ENCODE measurements at places on chromosomes 1 and 21. TPM values are rescaled to one million over a fixed set of nuclear protein-coding genes. Genes with fewer than 3 reads are reported as not detected.

Gene FCRL4
- not detected for total RNA-seq

Gene MIXL1
- not detected for total RNA-seq

Gene BNIPL
- total RNA-seq, result 2.8 TPM

Gene PRAMEF18
- not detected for total RNA-seq

Gene KRTAP21-1
- not detected for total RNA-seq

Gene CFHR3
- 0.28 TPM for total RNA-seq

Gene SMCP
- total RNA-seq, result not detected

Gene ANKRD35
- total RNA-seq, result 3.7 TPM

- H3K27me3 ChIP-seq, result no peaks in the 10 kb centered on the region
- H3K27ac ChIP-seq, result no peak overlapping the region
- no peaks in the 10 kb centered on the region for H3K36me3 ChIP-seq
- no peak for DNase-seq
- no peak overlapping the region for H3K4me3 ChIP-seq
These were observed 40.6 kb downstream of the CHRM3 start for GRCh38 chr1:239426821-239427475.

GRCh38 chr21:27326301-27326700 lies 359.4 kb upstream of the ADAMTS5 start:
- H3K27me3 ChIP-seq, result no peaks in the 10 kb centered on the region
- H3K4me1 ChIP-seq, result peaks cover 12% of the 10 kb centered on the region
- H3K36me3 ChIP-seq, result no peaks in the 10 kb centered on the region
- no peak overlapping the region for H3K27ac ChIP-seq
- H3K4me3 ChIP-seq, result no peak overlapping the region

GRCh38 chr1:228398741-228399461 lies 7.7 kb downstream of the TRIM11 start:
- peaks cover 16% of the 10 kb centered on the region for H3K36me3 ChIP-seq
- no peak for DNase-seq
- no peaks in the 10 kb centered on the region for H3K4me1 ChIP-seq
- no peaks in the 10 kb centered on the region for H3K27me3 ChIP-seq
- no peak overlapping the region for H3K27ac ChIP-seq

DNA sequence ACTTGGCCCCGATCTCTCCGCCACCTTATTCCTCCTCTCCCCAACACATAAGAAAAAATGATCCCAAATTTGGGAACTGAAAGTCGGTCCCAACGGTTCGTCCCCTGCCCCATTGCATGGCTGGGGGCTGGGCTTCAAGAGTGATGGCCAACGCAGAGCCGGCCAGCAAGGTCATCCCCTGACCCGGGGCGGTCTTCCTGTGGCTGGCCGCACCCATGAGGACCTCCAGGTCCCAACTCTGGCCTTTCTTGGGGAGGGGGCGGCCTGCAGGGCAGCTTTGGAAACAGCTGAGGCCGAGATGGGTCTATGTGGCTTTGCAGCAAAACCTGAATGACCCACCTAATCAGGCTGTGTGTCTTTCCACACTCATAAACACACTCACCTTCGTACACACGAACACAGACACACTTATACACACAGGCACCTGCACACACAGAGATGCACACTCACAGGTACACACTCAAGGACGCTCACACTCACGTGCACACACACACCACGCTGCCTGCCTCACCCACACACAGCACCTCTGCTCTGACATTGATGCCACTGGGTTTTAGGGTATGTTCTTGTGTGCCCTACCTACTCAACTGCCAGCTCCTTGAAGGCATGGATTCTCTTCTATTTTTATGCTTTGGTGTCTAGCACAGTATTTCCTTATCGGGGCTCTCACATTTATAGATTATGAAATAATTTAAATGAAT lies 562 bp downstream of the DYNLT5 start:
- H3K27ac ChIP-seq, result no peak overlapping the region
- DNase-seq, result no peak
- H3K36me3 ChIP-seq, result no peaks in the 10 kb centered on the region

DNA sequence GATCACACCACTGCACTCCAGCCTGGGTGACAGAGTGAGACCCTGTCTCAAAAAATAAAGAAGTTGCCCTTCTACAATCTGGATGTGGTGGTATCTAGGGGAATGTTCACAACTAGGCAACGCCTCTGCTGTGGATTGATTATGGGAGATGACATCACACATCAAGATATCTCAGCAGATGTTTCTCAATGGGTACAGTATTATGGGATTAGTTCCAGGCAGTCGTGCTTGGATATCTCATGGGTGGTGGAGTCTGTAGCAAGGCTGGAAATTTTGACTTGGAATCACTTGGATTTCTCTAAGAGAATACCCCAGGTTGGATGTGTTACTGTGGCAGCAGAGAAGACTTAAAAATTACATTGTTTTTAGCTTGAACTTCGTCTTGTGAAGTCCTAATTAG lies 7.7 kb downstream of the IFNAR2 start:
- no peak overlapping the region for H3K27ac ChIP-seq
- H3K4me3 ChIP-seq, result no peak overlapping the region
- DNase-seq, result no peak
- H3K4me1 ChIP-seq, result no peaks in the 10 kb centered on the region
- H3K36me3 ChIP-seq, result no peaks in the 10 kb centered on the region
- H3K27me3 ChIP-seq, result no peaks in the 10 kb centered on the region

- no peaks in the 10 kb centered on the region for H3K27me3 ChIP-seq
- peak; percentile 63 for DNase-seq
- no peak overlapping the region for H3K4me3 ChIP-seq
- H3K36me3 ChIP-seq, result no peaks in the 10 kb centered on the region
- peak overlapping the region; percentile 0 for H3K27ac ChIP-seq
These were observed 92.1 kb upstream of the SLC44A3 start for GRCh38 chr1:94727846-94728715.

- no peaks in the 10 kb centered on the region for H3K27me3 ChIP-seq
- H3K27ac ChIP-seq, result no peak overlapping the region
- DNase-seq, result no peak
These were observed 17.5 kb upstream of the SPSB1 start for GRCh38 chr1:9275161-9275560.

DNA sequence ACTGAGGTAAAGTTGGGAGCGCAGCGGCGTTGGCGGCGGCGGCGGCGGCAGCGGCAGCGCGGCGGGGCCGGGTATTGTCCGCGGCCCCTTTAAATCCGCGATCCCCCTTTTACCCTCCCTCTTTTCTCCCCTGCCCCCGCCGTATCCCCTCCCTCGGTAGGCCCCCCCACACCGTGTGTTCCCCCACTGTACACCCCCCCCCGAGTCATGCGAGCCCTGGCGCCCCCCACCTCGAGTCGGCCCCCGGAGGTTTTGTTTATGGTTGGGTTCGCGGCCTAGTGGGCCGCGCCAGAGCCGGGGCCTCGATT lies 169 bp downstream of the UBAP2L start:
- H3K4me3 ChIP-seq, result peak overlapping the region; percentile 99
- DNase-seq, result no peak
- H3K4me1 ChIP-seq, result peaks cover 23% of the 10 kb centered on the region
- peak overlapping the region; percentile 88 for H3K27ac ChIP-seq

GRCh38 chr1:172966844-172967540 lies 83.7 kb downstream of the TNFSF18 start:
- no peak overlapping the region for H3K27ac ChIP-seq
- H3K4me1 ChIP-seq, result no peaks in the 10 kb centered on the region
- H3K36me3 ChIP-seq, result no peaks in the 10 kb centered on the region
- DNase-seq, result no peak
- H3K4me3 ChIP-seq, result no peak overlapping the region
- no peaks in the 10 kb centered on the region for H3K27me3 ChIP-seq

DNA sequence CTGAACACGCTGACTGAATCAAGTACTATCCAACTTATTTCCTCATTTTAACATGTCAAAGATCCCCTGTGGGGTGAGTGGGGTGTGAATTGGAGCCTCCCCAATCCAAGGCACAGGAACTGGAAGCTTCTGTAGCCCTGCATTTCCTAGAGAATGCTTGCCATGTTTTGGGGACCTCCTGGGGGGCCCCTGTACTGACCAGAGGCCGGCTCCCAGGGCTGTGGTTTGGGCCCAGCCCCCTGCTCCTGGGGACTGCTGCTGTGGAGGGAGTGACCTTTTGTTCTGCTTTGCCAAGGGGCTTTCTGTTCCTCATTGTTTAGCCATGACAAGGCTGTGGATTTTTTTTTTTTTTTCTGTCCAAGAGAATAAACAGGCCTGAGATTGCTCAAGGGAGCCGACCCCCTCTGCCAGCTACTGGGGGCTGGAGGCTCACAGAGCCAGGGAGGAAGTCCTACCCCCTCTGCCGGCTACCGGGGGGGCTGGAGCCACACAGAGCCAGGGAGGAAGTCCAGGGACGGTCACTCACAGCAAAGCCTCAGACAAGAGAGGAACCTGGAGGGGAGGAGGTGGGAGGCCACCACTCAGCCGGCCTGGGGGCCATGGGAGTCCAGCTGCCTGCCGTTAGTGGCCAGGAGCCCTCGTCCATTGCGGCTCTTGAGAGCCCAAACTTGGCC lies 17.4 kb downstream of the TNFRSF1B start:
- peak overlapping the region; percentile 93 for H3K27ac ChIP-seq
- H3K4me1 ChIP-seq, result peaks cover 24% of the 10 kb centered on the region

- no peak for DNase-seq
- peaks cover 9% of the 10 kb centered on the region for H3K4me1 ChIP-seq
- no peak overlapping the region for H3K27ac ChIP-seq
- H3K4me3 ChIP-seq, result no peak overlapping the region
- H3K36me3 ChIP-seq, result peaks cover 16% of the 10 kb centered on the region
- no peaks in the 10 kb centered on the region for H3K27me3 ChIP-seq
These were observed 26.3 kb downstream of the CTNNBIP1 start for GRCh38 chr1:9883585-9884449.

GRCh38 chr1:224751624-224752311 lies 135.7 kb downstream of the CNIH3 start:
- no peaks in the 10 kb centered on the region for H3K4me1 ChIP-seq
- DNase-seq, result no peak
- H3K36me3 ChIP-seq, result no peaks in the 10 kb centered on the region
- no peak overlapping the region for H3K27ac ChIP-seq

GRCh38 chr21:35046880-35047229 lies 2.2 kb downstream of the RUNX1 start:
- no peaks in the 10 kb centered on the region for H3K36me3 ChIP-seq
- peak overlapping the region; percentile 90 for H3K27ac ChIP-seq
- H3K4me3 ChIP-seq, result no peak overlapping the region
- no peaks in the 10 kb centered on the region for H3K4me1 ChIP-seq
- H3K27me3 ChIP-seq, result no peaks in the 10 kb centered on the region

GRCh38 chr1:20266141-20266540 lies 24.5 kb upstream of the VWA5B1 start:
- H3K27ac ChIP-seq, result no peak overlapping the region
- no peaks in the 10 kb centered on the region for H3K36me3 ChIP-seq
- peaks cover 19% of the 10 kb centered on the region for H3K4me1 ChIP-seq
- H3K27me3 ChIP-seq, result no peaks in the 10 kb centered on the region

DNA sequence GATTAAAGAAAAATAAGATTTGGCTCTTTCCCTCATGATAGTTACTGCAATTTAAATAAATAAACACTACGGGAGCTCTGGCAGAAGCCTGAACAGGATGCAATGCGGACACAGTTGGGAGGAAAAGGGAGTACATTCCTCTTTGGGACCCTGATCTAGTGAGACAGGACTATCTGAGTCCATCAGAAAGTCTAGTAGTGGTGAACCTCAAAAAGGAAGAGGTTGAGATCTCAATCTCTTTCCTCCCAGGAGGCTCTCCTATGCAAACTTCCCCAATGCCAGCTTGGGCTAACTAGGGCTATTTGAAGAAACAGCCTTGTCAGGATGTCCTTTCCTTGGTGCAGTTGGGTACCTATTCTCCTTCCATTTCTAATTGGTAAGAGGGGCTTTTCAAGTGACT lies 4.9 kb upstream of the ABCD3 start:
- H3K27ac ChIP-seq, result no peak overlapping the region
- H3K4me3 ChIP-seq, result no peak overlapping the region
- no peak for DNase-seq
- peaks cover 7% of the 10 kb centered on the region for H3K4me1 ChIP-seq
- H3K27me3 ChIP-seq, result no peaks in the 10 kb centered on the region

- H3K27ac ChIP-seq, result no peak overlapping the region
- no peaks in the 10 kb centered on the region for H3K4me1 ChIP-seq
- H3K4me3 ChIP-seq, result no peak overlapping the region
- no peaks in the 10 kb centered on the region for H3K27me3 ChIP-seq
- H3K36me3 ChIP-seq, result no peaks in the 10 kb centered on the region
- DNase-seq, result no peak
These were observed 125.4 kb upstream of the USP25 start for GRCh38 chr21:15604413-15604812.

- DNase-seq, result peak; percentile 14
- no peak overlapping the region for H3K27ac ChIP-seq
These were observed 37.3 kb downstream of the MACO1 start for GRCh38 chr1:25468033-25468432.

DNA sequence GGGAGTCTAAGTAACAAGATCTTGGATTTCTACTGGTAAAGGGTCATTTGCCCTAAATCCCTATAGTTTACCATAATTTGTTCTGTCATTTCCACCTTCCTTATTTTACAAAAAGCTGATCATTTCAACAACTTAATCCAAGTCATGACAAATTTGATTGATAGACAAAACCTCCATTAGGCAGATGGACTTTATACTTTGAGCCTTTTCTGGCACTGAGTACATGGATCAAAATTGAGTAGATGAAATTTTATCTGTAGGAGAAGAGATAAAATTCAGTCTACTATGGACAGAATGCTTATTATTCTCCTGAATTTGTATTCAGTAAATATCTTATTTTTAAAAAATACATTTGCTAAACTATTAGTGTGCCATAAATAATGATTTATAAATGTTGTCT lies 62.6 kb upstream of the NRIP1 start:
- no peaks in the 10 kb centered on the region for H3K4me1 ChIP-seq
- H3K27ac ChIP-seq, result no peak overlapping the region
- no peak overlapping the region for H3K4me3 ChIP-seq
- DNase-seq, result no peak
- no peaks in the 10 kb centered on the region for H3K27me3 ChIP-seq

DNA sequence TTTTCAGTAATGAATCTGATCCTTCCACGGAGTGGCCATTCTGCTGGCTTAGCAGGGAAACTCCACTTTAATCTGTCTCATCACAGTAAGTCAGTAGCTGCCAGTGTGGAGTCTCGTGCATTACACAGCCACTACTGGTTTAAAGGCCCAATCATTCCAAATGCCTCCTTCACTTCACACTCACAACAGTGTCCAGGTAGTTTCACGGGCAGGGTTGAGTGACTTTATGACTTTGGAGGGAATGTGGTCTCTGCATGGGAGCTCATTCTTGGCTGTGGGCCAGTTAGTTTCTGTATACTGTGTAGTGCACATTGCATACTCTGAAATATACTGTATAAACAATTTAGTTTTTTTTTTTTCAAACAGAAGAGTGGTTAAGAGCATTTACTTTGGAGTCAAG lies 34.6 kb upstream of the C1orf87 start:
- no peaks in the 10 kb centered on the region for H3K36me3 ChIP-seq
- DNase-seq, result peak; percentile 56
- H3K27me3 ChIP-seq, result no peaks in the 10 kb centered on the region
- H3K4me1 ChIP-seq, result no peaks in the 10 kb centered on the region
- H3K27ac ChIP-seq, result no peak overlapping the region

GRCh38 chr1:59062743-59063142 lies 234.2 kb upstream of the FGGY start:
- H3K36me3 ChIP-seq, result no peaks in the 10 kb centered on the region
- no peaks in the 10 kb centered on the region for H3K27me3 ChIP-seq
- peaks cover 10% of the 10 kb centered on the region for H3K4me1 ChIP-seq

Measured in lung (tissue), 17 donors.